ENCODE measurements at places on chromosomes 2 and 18.
A peak's percentile ranks its signal among the peaks of the same experiment; 100 is the strongest.

- no peak for DNase-seq
Measured at GRCh38 chr2:150063931-150064548, 423.4 kb downstream of the RND3 start.

DNA sequence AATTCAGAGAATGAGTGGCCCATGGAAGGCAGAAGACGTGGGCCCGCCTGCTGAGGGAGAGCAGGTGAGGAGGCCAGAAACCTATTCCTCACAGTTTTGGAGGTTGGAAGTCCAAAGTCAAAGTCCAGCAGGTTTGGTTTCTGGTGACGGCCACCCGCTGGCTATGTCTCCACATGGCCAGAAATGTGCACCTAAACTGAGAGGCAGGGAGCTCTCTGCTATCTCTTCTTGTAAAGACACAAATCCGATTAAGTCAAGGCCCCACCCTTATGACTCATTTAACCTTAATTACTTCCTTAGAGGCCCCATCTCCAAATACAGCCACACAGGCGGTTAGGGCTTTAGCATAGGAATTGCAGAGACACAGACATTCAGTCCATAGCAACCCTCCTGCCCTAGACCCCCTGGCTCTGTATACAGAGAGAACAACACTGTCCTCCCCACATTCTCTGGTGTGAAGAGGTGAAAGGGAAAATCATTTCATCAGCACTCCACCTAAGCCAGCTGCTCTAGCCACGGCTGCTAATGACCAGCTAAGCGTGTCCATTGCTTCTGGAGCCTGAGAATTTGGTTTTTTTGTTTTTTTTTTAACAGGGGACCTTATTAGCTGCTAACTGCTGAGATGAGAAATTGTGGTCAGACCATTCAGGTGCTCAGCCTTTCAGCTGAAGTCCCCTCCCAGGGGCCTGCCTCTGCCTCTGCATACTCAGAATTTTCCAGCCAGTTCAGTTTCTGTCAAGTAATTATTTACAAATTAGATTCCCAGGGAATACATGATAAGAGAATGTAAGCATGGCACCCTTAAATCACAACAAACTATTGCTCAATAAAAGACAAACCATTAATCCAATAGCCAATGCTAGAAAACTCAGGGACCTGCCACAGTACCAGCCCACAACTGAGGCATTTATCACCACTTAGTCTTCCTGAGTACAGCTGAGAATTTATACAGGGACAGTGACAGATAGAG is 368.7 kb upstream of the ID2 start:
- DNase-seq: no peak

DNA sequence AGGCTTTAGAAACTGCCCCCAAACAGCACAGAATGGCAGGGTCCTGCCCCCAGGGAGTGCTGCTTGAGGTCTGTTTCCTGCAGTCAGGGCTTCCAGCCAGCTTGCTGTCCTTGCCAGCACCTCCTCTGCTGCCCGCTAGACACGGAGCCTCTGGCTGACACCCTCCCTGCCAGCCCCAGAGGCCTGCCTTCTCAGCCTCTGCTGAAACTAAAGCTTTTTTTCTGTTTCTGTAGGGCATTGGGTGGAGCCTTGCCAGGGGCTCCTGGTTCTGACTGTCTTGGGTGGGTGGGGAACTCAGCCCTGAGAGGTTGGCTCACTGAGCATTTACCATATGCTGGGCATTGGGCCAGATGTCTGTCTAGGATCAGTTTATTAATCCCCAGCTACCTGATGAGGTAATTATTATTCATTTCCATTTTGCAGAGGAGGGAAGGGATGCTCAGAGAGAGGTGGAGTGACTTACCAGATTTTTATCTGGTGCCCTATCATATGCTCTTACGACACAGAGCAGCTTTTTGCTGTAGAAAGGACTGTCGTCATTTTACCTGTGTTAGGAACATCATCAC is 35.4 kb downstream of the INPP4A start:
- DNase-seq: no peak

- DNase-seq: no peak
Measured at GRCh38 chr2:230681171-230681545, 31.5 kb upstream of the CAB39 start.

GRCh38 chr2:159131914-159132281 is 154.6 kb downstream of the WDSUB1 start:
- no peak for DNase-seq

GRCh38 chr2:72846171-72847095 is 20.6 kb upstream of the EXOC6B start:
- no peak for DNase-seq

- no peak for DNase-seq
Measured at GRCh38 chr2:145728511-145728910, 1208.6 kb upstream of the ZEB2 start.

GRCh38 chr18:51074605-51075004 is 44.6 kb downstream of the SMAD4 start:
- no peak for DNase-seq

- DNase-seq: no peak
Measured at GRCh38 chr2:210263841-210264240, 38.6 kb upstream of the ACADL start.

- no peak for DNase-seq
Measured at GRCh38 chr2:195212586-195212985, 444.4 kb upstream of the SLC39A10 start.

GRCh38 chr2:191428141-191428540 is 182.9 kb downstream of the MYO1B start:
- no peak for DNase-seq

DNA sequence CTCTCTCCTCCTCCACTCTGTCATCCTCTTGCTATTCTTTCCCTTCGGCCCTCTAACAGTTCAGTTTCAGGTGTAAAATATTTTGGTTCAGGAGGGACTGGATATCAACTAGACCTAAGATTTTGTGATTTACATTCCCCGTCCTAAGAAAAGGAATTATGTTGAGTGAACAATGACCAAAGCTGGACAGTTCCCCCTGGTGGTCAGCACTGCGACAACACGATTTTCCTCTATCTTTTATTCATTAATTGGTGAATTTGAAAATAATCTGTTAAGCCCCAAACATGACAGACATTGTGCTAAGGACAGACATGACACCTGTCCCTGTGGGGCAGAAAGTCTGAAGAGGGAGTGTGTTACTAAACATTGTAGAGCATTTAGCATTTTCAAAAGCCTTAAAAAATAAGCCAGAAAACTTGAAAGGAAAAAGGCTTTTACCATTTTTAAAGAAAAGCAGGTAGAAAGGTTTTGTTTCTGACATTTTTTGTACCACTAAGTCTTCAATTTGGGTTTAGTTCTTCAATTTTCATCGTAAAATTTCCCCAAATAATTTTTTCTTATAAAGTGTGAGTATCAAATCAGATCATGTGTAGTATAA is 28.4 kb upstream of the GTF2A1L start:
- DNase-seq: no peak

DNA sequence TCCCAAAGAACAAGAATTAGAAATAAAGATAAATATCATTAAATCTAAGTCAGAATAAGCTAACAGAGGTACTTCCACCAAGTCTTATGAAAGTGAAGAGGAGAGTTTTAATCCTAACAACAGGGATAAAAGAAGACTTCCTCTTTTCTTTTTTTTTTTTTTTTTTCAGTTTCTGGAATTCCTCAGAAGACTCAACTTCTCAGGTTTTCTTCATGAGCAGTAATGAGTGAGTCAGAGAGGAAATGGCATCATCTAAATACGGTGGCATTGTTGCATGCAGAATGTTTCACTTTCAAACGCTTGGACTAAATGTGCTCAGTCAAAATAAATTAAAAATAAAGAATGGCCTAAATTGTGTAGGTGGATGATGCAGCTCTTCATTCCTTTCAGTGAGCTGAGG is 45.6 kb upstream of the ARHGAP15 start:
- DNase-seq: no peak

- DNase-seq: peak; percentile 81
Measured at GRCh38 chr2:235746257-235746934, 252.6 kb downstream of the AGAP1 start.

GRCh38 chr2:10467401-10467800 is 19.3 kb upstream of the ODC1 start:
- no peak for DNase-seq

DNA sequence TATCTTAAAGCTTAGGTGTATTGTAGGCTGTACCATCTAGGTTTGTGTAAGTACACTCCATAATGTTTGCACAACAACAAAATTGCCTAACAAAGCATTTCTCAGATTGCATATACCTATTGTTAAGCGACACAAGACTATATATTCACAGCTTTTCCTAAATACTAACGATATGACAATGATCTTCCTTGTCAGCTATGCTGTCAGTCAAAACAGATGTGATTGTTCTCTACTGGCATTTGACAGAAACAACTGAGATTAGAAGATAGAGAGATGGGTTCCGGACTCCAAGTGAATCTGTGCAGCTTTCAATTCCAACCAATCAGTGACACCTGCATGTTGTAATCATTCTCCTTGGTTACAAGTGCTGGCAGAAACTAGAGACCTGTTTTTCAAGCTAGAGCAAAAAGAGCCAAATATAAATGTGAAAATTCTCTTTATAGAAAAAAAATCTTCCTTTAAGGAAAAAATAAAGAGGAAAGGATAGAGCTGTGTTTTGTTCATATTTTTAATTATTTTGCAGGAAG is 1232.3 kb upstream of the SLC39A10 start:
- DNase-seq: no peak

- DNase-seq: no peak
Measured at GRCh38 chr2:64858541-64859311, 130.5 kb upstream of the SLC1A4 start.

- no peak for DNase-seq
Measured at GRCh38 chr2:223731503-223731902, 105.9 kb downstream of the AP1S3 start.

GRCh38 chr2:182852801-182853200 is 13.6 kb downstream of the FRZB start:
- DNase-seq: no peak

DNA sequence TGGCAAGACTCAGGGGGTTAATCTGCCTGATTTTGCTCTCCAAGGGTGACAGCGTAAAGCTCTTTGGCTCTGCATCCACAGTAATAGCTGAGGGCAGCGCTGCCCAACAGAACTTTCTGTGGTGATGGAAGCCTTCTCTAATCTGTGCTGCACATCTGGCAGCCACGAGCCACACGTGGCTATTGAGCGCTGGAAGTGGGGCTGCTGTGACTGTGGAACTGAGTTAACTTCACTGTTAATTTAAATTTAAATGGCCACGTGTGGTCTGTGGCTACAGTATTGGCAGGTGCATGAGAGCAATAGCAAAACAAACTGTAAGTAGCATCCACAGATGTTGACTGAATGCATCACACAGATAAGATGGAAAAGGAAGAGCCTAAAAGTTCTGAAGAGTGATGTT is 47.3 kb upstream of the TMEM200C start:
- no peak for DNase-seq

- DNase-seq: no peak
Measured at GRCh38 chr2:8835279-8835678, 2.1 kb downstream of the KIDINS220 start.

DNA sequence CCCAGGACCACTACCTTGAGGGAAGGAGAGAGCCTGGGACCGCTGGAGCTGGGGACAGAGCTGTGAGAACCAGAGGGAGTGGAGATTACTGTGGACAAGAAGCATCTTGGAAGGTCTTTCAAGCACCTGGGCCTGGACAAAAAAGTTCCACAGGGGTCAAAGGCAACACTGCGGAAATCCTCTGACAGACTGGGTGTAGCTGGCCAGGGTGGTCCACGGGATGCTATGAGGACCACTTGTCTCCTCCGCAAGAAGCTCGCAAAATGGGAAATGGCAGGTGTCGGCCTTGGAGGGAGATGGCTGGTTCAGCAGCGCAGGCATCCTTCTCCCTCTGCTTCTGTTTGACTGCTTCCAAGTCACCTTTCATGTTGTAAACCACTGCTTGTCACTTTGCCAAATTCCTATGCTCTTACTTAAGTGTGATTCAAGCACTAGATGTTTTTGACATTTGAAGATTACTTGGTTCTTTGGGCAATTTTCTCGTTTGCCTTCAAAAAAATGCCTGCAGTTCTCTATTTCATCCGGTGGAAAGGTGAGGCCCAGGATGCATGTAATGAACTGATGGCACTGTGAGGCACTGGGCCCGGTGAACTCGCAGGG is 27.7 kb downstream of the KLHL29 start:
- DNase-seq: no peak

DNA sequence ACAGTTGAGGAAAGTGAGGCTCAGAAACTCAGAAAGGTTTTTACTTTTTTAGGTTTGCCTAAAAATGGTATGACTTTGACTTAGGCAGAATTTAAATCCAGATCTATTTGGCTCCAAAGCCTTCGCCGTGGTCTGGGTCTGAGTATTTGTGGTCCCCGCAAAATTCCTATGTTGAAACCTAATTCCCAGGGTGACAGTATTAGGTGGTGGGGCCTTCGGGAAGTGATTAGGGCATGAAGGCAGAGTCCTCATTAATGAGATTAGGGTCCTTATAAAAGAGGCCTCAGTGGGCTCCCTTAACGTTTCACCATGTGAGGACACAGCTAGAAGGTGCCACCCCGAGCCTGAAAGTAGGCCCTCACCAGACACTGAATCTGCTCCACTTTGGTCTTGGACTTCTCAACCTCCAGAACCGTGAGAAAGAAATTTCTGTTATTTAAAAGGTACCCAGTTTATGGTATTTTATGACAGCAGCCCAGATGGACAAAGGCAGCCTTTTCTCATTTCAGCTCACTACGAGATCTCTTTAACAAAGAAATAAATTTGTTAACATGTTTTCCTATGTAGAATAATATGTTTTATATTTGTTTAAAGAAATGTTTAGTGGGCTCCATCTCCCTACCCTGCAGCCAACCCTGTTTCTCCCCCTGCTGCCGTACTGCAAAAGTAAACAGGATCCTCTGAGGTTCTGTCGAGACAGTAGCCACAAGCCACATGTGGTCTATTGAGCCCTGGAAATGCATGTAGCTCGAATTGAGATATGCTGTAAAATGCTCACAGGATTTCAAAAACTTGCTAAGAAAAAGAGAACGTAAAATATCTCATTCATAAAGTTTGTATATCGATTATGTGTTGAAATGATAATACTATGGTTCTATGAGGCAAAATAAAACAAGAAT is 80.6 kb downstream of the MOGAT1 start:
- no peak for DNase-seq

GRCh38 chr2:68767031-68767961 is 32.7 kb downstream of the ARHGAP25 start:
- no peak for DNase-seq

DNA sequence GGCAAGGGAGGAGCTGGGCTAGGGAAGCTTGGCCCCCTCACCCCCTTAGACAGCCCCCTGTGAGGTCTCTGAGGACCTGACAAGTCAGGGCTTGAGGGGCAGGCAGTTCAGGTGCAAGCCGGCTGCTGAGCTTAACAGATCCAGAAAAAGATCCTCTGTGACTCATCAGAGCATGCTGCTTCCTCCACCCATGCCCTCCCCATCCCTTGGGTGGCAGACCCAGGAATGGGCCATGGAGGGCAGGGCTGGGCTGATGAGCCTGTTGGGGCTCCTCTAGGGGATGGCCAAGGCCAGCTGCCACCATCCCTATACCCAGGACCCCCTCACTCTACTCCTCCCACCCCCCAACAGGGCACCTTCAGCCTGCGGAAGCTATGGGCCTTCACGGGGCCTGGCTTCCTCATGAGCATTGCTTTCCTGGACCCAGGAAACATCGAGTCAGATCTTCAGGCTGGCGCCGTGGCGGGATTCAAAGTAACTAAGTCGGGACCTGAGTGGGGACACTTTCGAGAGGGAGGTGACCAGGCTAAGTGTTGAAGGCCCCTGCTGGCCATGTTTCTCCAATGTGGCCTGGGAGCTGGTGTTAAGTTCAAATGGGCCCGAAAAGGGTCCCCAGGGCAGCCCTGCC is 1.9 kb downstream of the SLC11A1 start:
- no peak for DNase-seq

- DNase-seq: no peak
Measured at GRCh38 chr2:144559242-144559641, 39.3 kb upstream of the ZEB2 start.

- DNase-seq: no peak
Measured at GRCh38 chr2:17375262-17375661, 143.0 kb downstream of the RAD51AP2 start.

- DNase-seq: no peak
Measured at GRCh38 chr2:205402011-205402410, 280.3 kb upstream of the NRP2 start.

All from HuH-7 (cell line).